ENCODE measurements at places on chromosomes 7 and 10.
A peak's percentile ranks its signal among the peaks of the same experiment; 100 is the strongest.

GRCh38 chr10:19204246-19204917 is 155.8 kb downstream of the MALRD1 start:
- no peak overlapping the region for H3K27ac ChIP-seq
- no peaks in the 10 kb centered on the region for H3K27me3 ChIP-seq
- no peak overlapping the region for H3K4me3 ChIP-seq
- H3K36me3 ChIP-seq, result no peaks in the 10 kb centered on the region
- no peaks in the 10 kb centered on the region for H3K4me1 ChIP-seq
- DNase-seq, result no peak

- H3K36me3 ChIP-seq, result no peaks in the 10 kb centered on the region
- no peak for DNase-seq
- H3K4me3 ChIP-seq, result no peak overlapping the region
- no peak overlapping the region for H3K27ac ChIP-seq
- H3K4me1 ChIP-seq, result no peaks in the 10 kb centered on the region
These were observed 79.4 kb upstream of the NXPH1 start for GRCh38 chr7:8353991-8354390.

- H3K4me1 ChIP-seq, result peaks cover 8% of the 10 kb centered on the region
- no peak overlapping the region for H3K4me3 ChIP-seq
- H3K27me3 ChIP-seq, result no peaks in the 10 kb centered on the region
These were observed 44.4 kb downstream of the TSPAN15 start for GRCh38 chr10:69495666-69496065.

DNA sequence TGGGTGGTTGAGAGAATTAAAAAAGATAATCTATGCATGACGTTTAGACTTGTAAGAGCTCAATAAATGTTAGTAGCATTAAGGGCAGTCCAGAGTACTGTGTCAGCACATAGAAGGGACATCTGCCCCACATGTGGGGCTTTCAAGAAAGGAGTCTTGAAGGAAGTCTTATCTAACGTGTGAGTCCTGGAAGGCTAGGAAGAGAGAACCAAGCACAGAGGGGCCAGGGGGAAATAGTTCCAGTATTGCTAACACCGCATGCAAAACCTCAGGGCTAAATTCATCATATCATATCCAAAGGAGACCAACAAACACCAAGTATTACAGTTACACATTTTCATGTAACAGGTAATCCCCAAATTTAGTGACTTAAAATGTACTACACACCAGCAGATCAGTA is 122.7 kb downstream of the AOAH start:
- no peaks in the 10 kb centered on the region for H3K4me1 ChIP-seq
- H3K27me3 ChIP-seq, result no peaks in the 10 kb centered on the region
- no peaks in the 10 kb centered on the region for H3K36me3 ChIP-seq
- no peak overlapping the region for H3K27ac ChIP-seq
- no peak for DNase-seq

GRCh38 chr7:391961-392524 is 102.1 kb downstream of the FOXL3 start:
- no peaks in the 10 kb centered on the region for H3K27me3 ChIP-seq
- no peaks in the 10 kb centered on the region for H3K4me1 ChIP-seq
- H3K27ac ChIP-seq, result no peak overlapping the region
- no peak for DNase-seq

GRCh38 chr7:465710-466400 is 53.8 kb downstream of the PDGFA start:
- no peak for DNase-seq
- no peaks in the 10 kb centered on the region for H3K27me3 ChIP-seq
- H3K27ac ChIP-seq, result no peak overlapping the region
- no peaks in the 10 kb centered on the region for H3K36me3 ChIP-seq
- H3K4me3 ChIP-seq, result no peak overlapping the region
- no peaks in the 10 kb centered on the region for H3K4me1 ChIP-seq

DNA sequence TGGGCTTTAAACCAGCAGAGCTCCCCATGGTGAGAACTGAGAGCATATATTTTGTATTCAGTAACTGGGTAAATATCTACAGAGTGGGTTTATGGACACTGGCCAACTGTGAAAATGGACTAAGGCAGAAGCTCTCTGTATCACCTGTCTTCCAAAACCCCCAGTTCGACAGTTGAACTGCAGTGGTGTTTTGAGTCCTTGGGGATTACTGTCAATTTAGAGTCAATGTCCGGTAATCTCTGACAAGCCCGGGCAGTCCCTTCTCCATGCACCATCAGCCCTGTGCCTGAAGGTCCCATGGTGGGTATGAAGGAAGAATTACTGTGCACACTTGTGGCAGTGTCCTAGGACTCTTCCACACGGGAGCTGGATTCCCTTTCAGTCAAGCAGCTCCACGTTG is 235.0 kb downstream of the CCSER2 start:
- H3K27me3 ChIP-seq, result no peaks in the 10 kb centered on the region
- H3K4me1 ChIP-seq, result no peaks in the 10 kb centered on the region
- no peak for DNase-seq

DNA sequence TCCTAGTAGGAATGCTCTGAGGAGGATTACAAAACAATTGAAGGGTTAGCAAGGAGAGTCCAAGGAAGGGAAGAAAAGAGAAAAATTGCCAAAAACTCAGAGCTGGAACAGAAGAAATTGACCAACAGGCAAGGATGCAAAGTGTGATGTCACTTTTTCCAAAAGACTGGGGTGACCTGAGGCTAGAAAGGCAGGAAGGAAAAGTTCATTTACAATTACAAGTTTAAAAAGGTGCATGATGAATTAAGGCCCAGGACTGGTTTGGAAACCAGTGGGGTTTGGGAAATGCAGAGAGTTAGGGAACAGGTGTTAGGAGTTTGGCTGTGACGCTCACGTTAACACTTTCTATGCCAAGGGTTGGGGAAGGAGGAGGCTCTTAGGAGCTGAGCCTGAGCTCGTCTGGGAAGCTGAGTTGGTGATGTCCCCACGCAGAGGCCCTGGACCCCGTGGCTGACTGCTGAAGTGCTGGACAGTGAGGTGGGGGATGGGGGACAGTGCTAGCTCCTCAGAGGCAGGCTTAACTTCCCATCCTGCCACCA is 92.6 kb upstream of the PODXL start:
- H3K36me3 ChIP-seq, result no peaks in the 10 kb centered on the region
- no peak overlapping the region for H3K4me3 ChIP-seq
- no peaks in the 10 kb centered on the region for H3K27me3 ChIP-seq
- peak overlapping the region; percentile 8 for H3K27ac ChIP-seq

Measured in ascending aorta (tissue), 2 donors.